RWPE2 (cell line): ENCODE measurements at places on chromosomes 7 and 10.

DNA sequence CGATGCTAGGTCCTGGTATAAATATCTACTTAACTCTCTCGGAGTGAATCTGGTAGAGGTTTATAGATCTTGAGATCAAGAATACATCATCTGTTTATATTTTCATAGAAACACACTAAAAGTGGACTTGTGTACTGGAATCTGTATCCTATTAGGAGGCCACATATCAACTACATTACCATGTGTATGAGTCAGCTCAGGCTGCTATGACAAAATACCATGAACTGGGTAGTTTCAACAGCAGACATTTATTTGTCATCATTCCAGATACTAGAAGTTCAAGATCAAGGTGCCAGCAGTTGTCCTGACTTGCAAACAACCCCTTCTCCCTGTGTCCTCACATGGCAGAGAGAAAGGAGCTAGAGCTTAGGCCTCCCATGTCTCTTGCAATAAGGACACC lies 113.9 kb upstream of the PFKP start:
- H3K4me1 ChIP-seq, result peaks cover 7% of the 10 kb centered on the region
- H3K27ac ChIP-seq, result no peak overlapping the region
- DNase-seq, result no peak
- no peak overlapping the region for H3K4me3 ChIP-seq
- no peaks in the 10 kb centered on the region for H3K27me3 ChIP-seq

- no peak overlapping the region for H3K4me3 ChIP-seq
- no peak for DNase-seq
- H3K4me1 ChIP-seq, result no peaks in the 10 kb centered on the region
- no peaks in the 10 kb centered on the region for H3K36me3 ChIP-seq
- no peak overlapping the region for H3K27ac ChIP-seq
- H3K27me3 ChIP-seq, result no peaks in the 10 kb centered on the region
Measured at GRCh38 chr10:24556750-24557742, 166.6 kb downstream of the ARHGAP21 start.

- no peaks in the 10 kb centered on the region for H3K27me3 ChIP-seq
- no peak overlapping the region for H3K4me3 ChIP-seq
- no peaks in the 10 kb centered on the region for H3K36me3 ChIP-seq
- DNase-seq, result peak; percentile 31
- H3K4me1 ChIP-seq, result no peaks in the 10 kb centered on the region
- no peak overlapping the region for H3K27ac ChIP-seq
Measured at GRCh38 chr7:101557978-101558741, 70.9 kb downstream of the MYL10 start.

- H3K27me3 ChIP-seq, result no peaks in the 10 kb centered on the region
- no peak for DNase-seq
- no peak overlapping the region for H3K4me3 ChIP-seq
- no peak overlapping the region for H3K27ac ChIP-seq
- H3K36me3 ChIP-seq, result no peaks in the 10 kb centered on the region
Measured at GRCh38 chr10:73968098-73968521, 29.8 kb upstream of the VCL start.
